Hepatocyte (in vitro differentiated cells): ENCODE measurements at places on chromosomes 7 and 10. TPM values are rescaled to one million over a fixed set of nuclear protein-coding genes. Genes with fewer than 3 reads are reported as not detected.

GRCh38 chr10:63887023-63887589 lies 365.9 kb downstream of the REEP3 start:
- no peak overlapping the region for H3K4me3 ChIP-seq
- H3K27ac ChIP-seq: no peak overlapping the region
- no peaks in the 10 kb centered on the region for H3K4me1 ChIP-seq

DNA sequence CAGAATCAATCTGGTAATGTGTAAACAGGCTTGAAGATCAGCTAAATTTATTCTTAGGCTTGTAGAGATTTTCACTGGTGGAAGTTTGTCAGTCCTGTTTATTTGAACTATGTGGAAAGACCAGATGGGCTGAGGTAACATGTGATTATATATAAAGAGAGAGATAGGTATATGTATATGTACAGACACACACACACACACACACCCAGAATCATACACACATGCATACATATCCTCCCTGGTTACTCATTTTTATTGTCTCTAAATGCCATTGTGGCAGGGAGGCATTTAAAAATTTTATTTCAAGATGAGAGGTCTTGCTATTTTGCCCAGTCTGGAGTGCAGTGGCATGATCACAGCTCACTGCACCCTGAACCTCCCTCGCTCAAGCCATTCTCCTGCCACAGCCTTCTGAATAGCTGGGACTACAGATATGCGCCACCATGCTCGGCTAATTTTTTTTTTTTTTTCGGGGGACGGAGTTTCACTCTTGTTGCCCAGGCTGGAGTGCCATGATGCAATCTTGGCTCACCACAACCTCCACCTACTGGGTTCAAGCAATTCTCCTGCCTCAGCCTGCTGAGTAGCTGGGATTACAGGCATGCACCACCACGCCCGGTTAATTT lies 78.1 kb upstream of the CYTH3 start:
- H3K27me3 ChIP-seq: no peaks in the 10 kb centered on the region
- no peaks in the 10 kb centered on the region for H3K36me3 ChIP-seq
- no peak for DNase-seq
- no peaks in the 10 kb centered on the region for H3K4me1 ChIP-seq

DNA sequence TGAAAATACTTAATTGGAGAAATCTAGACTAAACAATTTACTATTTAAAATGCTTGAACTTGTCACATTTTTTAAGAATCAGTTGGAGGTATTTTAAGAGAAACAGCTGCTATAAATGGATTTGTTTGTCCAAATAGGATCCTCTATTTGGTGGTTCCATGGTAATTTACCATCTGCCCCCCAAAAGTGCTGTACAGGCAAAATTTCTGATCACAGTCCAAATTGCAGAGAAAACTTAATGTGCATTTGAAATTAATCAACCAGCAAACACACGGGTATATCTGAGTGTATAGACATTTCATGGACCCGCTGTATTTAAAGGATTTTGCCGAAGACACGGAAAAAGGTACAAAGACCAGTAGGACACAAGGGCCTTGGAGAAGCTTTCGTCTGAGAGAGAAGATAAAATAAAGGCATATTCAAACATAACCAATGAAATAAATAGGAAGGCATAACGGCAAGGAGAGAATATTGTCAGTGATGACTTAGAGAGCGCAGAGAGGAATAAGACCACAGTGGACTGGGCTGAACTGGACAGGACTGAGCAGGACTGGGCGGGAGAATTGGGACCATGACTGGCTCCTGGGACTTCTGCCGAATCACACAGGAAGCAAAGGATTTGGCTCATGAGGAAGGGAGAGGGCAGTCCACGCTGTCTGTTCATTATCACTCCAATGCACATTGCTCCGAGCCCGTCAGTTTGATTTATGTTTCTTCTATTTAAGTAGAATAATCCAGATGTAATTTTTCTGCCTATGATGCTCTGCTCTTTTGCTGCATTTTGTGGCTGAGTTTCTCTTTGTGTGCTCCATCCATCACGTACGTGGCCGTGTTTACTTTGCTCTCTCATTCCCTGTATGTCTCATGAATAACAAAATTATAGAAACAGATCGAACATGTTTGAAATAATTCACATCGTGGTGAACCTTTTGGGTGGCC lies 112.8 kb downstream of the PRLHR start:
- H3K4me1 ChIP-seq: no peaks in the 10 kb centered on the region
- DNase-seq: no peak
- no peak overlapping the region for H3K27ac ChIP-seq
- no peaks in the 10 kb centered on the region for H3K36me3 ChIP-seq

GRCh38 chr7:106062006-106062405 lies 50.1 kb downstream of the SYPL1 start:
- no peak overlapping the region for H3K27ac ChIP-seq
- no peak for DNase-seq
- peaks cover 19% of the 10 kb centered on the region for H3K4me1 ChIP-seq
- no peaks in the 10 kb centered on the region for H3K36me3 ChIP-seq

DNA sequence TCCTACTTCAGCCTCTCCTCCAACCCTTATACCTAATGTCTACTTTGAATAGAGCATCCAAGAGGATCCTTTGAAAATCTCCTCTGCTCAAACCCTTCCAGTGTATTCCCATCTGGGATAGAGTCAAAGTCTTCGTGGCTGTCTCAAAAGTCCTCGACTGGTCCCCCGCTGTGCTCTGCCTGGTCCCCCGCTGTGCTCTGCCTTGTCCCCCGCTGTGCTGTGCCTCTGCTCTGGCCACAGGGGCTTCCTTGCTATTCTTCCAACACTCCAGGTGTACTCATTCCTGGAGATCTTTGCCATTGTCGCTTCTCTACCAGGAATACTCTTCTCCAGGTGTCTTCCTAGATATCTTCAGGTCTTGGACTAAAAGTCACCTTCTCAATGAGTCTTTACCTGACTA lies 36.1 kb upstream of the COMMD3 start:
- H3K27ac ChIP-seq: no peak overlapping the region
- no peak overlapping the region for H3K4me3 ChIP-seq
- H3K36me3 ChIP-seq: no peaks in the 10 kb centered on the region

GRCh38 chr7:141525973-141526514 lies 25.2 kb upstream of the AGK start:
- no peaks in the 10 kb centered on the region for H3K36me3 ChIP-seq
- H3K4me3 ChIP-seq: no peak overlapping the region
- no peak overlapping the region for H3K27ac ChIP-seq
- DNase-seq: no peak
- H3K27me3 ChIP-seq: no peaks in the 10 kb centered on the region

DNA sequence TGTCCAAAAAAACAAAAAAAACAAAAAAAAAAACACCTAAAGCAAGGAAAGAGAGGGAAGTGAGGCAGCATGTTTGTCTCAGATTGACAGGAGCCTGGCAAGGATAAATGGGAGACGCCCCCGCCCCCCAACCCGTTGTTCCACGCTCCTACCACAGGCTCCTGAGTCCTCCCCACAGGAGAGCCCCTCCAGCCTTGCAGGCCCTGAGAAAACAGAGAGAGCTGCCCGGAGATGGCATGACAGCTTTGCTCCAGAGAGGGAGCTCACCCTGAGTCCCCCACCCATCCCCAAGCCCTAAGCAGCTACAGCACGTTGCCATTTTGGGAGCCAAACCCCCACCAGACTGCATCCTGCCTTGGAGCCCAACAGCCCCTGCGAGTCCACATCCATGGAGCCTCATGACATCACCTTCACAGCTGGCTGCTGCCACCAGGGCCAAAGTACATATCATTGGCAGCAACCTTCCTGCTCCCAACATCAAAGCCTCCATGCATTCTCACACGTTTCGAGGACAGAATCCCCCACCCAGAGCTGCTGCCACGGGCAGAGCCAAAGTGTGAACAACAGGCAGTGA lies 1283.3 kb downstream of the TYW1 start:
- no peak overlapping the region for H3K27ac ChIP-seq
- no peaks in the 10 kb centered on the region for H3K27me3 ChIP-seq
- no peak for DNase-seq

- H3K4me1 ChIP-seq: no peaks in the 10 kb centered on the region
- H3K27ac ChIP-seq: no peak overlapping the region
- no peaks in the 10 kb centered on the region for H3K36me3 ChIP-seq
- no peaks in the 10 kb centered on the region for H3K27me3 ChIP-seq
These were observed 24.4 kb downstream of the RNF133 start for GRCh38 chr7:122674502-122674901.

- no peaks in the 10 kb centered on the region for H3K27me3 ChIP-seq
- H3K4me1 ChIP-seq: no peaks in the 10 kb centered on the region
- no peaks in the 10 kb centered on the region for H3K36me3 ChIP-seq
- no peak overlapping the region for H3K27ac ChIP-seq
- no peak overlapping the region for H3K4me3 ChIP-seq
These were observed 89.2 kb upstream of the FGL2 start for GRCh38 chr7:77288676-77289320.

DNA sequence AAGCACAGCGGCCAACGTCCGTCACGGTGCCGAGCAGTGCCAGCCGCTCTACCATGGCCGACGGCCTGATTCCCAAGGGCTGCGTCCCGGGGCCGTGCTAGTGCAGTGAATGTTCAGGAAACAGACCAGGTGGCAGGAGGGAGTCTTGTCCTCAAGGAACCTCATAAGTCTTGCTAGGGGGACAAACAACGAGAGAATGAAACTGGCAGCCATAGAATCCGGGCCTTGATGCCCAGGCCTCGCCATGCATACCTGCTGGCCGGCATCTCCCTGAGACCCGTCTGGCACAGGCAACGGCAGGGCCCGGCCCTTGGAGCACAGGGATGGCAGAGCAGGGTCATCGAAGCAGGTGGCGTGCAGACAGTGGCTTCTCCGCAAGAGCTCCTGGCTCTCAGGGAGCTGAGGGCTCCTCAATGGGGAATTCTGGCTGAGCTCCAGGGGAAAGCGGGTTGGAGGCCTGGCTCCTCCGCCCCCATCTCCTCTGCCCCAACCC lies 58.8 kb downstream of the DIP2C start:
- peaks cover 6% of the 10 kb centered on the region for H3K4me1 ChIP-seq
- no peak for DNase-seq
- no peaks in the 10 kb centered on the region for H3K27me3 ChIP-seq
- no peaks in the 10 kb centered on the region for H3K36me3 ChIP-seq
- no peak overlapping the region for H3K4me3 ChIP-seq

GRCh38 chr7:21771906-21772610 lies 173.6 kb downstream of the CDCA7L start:
- no peaks in the 10 kb centered on the region for H3K36me3 ChIP-seq
- H3K4me3 ChIP-seq: no peak overlapping the region
- no peaks in the 10 kb centered on the region for H3K4me1 ChIP-seq
- peaks cover 17% of the 10 kb centered on the region for H3K27me3 ChIP-seq
- no peak for DNase-seq
- no peak overlapping the region for H3K27ac ChIP-seq

- H3K4me3 ChIP-seq: no peak overlapping the region
- H3K36me3 ChIP-seq: no peaks in the 10 kb centered on the region
- H3K27ac ChIP-seq: no peak overlapping the region
These were observed 33.7 kb downstream of the R3HCC1L start for GRCh38 chr10:98168147-98168546.

- no peak overlapping the region for H3K27ac ChIP-seq
- H3K4me1 ChIP-seq: no peaks in the 10 kb centered on the region
- no peaks in the 10 kb centered on the region for H3K36me3 ChIP-seq
- no peak overlapping the region for H3K4me3 ChIP-seq
- no peak for DNase-seq
- H3K27me3 ChIP-seq: peaks cover 4% of the 10 kb centered on the region
These were observed 43.2 kb upstream of the STEAP1B start for GRCh38 chr7:22543169-22543568.

DNA sequence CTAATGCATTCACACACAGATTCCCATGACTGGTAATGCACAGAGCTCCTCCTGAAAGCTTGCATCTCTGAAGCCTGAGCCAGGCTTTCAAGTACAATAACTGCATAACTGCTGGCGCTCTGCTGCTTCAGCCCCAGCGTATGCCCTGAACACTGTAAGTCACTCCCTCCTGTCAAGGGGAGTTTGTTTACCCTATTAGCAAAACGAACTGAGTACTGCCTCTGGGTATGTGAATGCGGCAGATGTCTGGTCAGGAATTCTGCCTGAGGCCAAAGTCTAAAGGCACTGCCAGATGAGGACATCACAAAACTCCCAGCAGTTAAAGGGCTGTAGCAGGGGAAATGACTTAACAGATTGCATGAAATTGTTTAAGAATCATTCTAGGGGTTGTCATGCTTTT lies 97.7 kb downstream of the NRCAM start:
- peak; percentile 83 for DNase-seq
- peak overlapping the region; percentile 47 for H3K27ac ChIP-seq
- H3K4me3 ChIP-seq: no peak overlapping the region
- no peaks in the 10 kb centered on the region for H3K36me3 ChIP-seq
- H3K27me3 ChIP-seq: no peaks in the 10 kb centered on the region

- H3K4me3 ChIP-seq: no peak overlapping the region
- no peaks in the 10 kb centered on the region for H3K4me1 ChIP-seq
- H3K27me3 ChIP-seq: no peaks in the 10 kb centered on the region
- no peak for DNase-seq
- no peaks in the 10 kb centered on the region for H3K36me3 ChIP-seq
These were observed 278.9 kb downstream of the GRID1 start for GRCh38 chr10:86087716-86088115.

- no peak overlapping the region for H3K4me3 ChIP-seq
- H3K27me3 ChIP-seq: no peaks in the 10 kb centered on the region
- DNase-seq: no peak
- H3K36me3 ChIP-seq: no peaks in the 10 kb centered on the region
- H3K4me1 ChIP-seq: peaks cover 4% of the 10 kb centered on the region
These were observed 3.9 kb upstream of the TOMM7 start for GRCh38 chr7:22826593-22826992.

- DNase-seq: peak; percentile 87
- H3K27ac ChIP-seq: peak within 1 kb of the TSS; percentile 76
- H3K36me3 ChIP-seq: no peaks in the 10 kb centered on the region
- no peaks in the 10 kb centered on the region for H3K4me1 ChIP-seq
These were observed at the start of gene PIP4K2A for GRCh38 chr10:22714479-22715289. TSS of gene PIP4K2A (minus strand) at chr10:22714578. CDS start at chr10:22714326, 252 bp downstream.

DNA sequence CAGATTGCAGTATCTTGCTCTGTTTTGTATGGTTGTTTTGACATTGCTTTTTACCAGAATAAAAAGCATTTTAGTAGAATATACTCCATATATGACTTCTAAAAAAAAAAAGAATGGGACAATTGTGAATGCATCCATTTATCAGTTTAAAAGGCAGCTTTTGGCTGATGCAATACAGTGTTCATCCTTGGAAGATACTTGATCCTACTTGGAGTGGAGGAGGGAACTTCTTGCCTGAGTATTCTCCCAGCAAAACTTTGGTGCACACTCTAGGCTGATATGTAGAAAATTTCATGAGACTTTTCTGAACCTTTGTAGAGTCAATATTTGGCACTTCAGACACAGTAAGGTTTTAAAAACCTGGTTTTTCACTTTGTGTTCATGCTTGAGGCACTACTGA lies 40.2 kb downstream of the WDR11 start:
- H3K27me3 ChIP-seq: no peaks in the 10 kb centered on the region
- DNase-seq: no peak
- H3K27ac ChIP-seq: no peak overlapping the region
- H3K4me1 ChIP-seq: no peaks in the 10 kb centered on the region
- H3K36me3 ChIP-seq: no peaks in the 10 kb centered on the region
- no peak overlapping the region for H3K4me3 ChIP-seq

Gene SLC13A1
- total RNA-seq: 0.07 and 0.28 TPM in 2 replicates

Gene MBLAC1
- 2.7 and 3.2 TPM in 2 replicates for total RNA-seq

Gene LAMB1
- total RNA-seq: 323 and 355 TPM in 2 replicates

Gene AKR1D1
- total RNA-seq: 19.4 and 25.4 TPM in 2 replicates

Gene SYT15
- total RNA-seq: 0.24 and 2.9 TPM in 2 replicates

Gene SPDYE9
- total RNA-seq: 0.07 TPM in 1 of 2 replicates, not detected in the other

Gene MOGAT3
- 6.3 and 8.4 TPM in 2 replicates for total RNA-seq

Gene NUDCD3
- total RNA-seq: 35.1 and 60.8 TPM in 2 replicates

Gene GIMAP4
- 0.63 and 1.8 TPM in 2 replicates for total RNA-seq
